AG20443 (cell line): ENCODE measurements at places on chromosomes 1 and 21.

DNA sequence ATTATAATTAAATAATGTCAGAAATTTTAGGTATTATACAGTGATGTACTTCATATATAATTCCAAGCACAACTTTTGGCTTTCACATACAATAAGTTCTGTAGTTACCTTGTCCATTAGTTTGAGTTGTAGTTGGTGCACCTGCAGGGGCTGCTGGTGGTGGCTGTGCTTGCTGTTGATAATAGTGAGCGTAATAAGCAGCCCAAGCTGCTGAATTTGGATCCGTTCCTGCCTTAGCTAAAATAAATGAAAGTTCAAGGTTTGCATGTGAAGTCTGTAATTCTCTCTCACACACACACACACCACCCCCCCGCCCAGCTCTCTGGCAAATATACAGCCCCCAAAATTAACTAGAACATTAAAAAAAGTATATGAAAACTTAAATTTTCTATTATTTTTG is 22.4 kb downstream of the FUBP1 start:
- DNase-seq: no peak

- no peak for DNase-seq
Measured at GRCh38 chr1:92315766-92316599, 17.1 kb downstream of the RPAP2 start.

- DNase-seq: peak; percentile 47
Measured at GRCh38 chr21:34983680-34984086, 65.4 kb downstream of the RUNX1 start.

- DNase-seq: no peak
Measured at GRCh38 chr1:231976231-231976630, 349.6 kb downstream of the DISC1 start.

DNA sequence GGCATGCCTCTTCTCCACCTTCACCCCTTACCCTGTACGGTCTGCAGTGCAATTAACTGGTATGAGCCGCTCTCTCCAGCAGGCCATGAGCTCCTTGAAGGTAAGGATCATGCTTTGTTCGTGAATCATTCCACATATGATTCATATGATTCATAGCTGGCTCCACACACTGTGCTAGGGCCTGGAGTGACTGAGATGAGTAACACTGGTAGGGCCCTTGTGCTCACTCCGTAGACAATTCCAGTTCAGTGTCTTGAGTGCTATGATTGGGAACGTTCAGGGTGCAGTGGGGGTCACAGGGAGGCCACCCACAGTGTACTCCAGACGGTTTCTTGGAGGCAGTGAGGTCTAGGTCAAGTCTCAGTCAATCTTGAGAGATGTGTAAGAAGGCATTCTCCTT is 239.8 kb downstream of the LMX1A start:
- DNase-seq: peak; percentile 78

DNA sequence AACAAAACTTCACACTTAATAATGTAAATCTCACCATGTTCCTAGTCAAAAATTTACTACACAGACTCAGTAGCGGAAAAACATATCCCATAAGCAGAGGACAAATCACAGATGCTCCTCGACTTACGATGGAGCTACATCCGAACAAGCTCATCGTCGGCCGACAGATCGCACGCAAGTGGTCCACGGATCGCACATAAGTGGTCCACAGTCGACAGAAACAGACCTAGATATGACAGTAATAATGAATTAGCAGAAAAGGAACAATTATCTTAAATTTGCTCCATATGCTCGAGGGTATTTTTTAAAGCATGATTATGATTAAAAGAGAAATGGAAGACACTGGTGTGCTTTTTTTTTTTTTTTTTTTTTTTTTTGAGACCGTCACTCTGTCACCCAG is 36.3 kb downstream of the WDR4 start:
- DNase-seq: no peak

DNA sequence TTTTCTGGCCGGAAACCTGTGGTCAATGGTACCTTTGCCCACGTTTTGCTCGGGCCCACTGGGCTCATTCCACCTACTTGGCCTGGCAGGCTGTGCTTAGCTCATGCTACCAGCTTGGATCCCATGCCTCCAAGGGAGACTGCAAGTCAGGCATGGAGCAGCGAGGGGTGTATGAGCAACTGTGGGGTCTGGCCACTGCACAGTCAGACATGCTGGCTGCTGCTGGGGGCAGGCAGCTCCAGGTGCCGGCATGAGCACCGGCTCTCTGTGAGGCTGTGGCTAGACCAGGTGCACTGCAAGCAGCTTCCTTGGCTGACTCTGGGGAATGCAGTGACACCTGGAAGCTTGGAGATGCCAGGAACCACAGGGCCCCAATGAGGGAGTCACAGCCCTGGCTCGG is 161.1 kb upstream of the DUSP10 start:
- no peak for DNase-seq

GRCh38 chr1:6000444-6001288 is 8.4 kb upstream of the NPHP4 start:
- DNase-seq: no peak

GRCh38 chr21:42411891-42412635 is 8.4 kb downstream of the UBASH3A start:
- no peak for DNase-seq

DNA sequence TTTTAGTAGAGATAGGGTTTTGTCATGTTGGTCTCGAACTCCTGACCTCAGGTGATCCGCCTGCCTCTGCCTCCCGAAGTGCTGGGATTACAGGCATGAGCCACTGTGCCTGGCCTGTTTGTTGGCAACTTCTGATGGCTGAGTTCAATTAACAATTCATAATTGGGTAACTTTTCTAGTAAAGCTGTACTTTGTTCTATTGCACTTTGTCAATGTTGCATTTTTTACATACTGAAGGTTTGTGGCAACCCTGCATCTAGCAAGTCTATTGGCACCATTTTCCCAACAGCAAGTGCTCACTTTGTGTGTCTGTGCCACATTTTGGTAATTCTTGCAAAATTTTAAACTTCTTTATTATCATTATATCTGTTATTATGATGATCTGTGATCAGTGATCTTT is 64.5 kb upstream of the USP24 start:
- DNase-seq: no peak

DNA sequence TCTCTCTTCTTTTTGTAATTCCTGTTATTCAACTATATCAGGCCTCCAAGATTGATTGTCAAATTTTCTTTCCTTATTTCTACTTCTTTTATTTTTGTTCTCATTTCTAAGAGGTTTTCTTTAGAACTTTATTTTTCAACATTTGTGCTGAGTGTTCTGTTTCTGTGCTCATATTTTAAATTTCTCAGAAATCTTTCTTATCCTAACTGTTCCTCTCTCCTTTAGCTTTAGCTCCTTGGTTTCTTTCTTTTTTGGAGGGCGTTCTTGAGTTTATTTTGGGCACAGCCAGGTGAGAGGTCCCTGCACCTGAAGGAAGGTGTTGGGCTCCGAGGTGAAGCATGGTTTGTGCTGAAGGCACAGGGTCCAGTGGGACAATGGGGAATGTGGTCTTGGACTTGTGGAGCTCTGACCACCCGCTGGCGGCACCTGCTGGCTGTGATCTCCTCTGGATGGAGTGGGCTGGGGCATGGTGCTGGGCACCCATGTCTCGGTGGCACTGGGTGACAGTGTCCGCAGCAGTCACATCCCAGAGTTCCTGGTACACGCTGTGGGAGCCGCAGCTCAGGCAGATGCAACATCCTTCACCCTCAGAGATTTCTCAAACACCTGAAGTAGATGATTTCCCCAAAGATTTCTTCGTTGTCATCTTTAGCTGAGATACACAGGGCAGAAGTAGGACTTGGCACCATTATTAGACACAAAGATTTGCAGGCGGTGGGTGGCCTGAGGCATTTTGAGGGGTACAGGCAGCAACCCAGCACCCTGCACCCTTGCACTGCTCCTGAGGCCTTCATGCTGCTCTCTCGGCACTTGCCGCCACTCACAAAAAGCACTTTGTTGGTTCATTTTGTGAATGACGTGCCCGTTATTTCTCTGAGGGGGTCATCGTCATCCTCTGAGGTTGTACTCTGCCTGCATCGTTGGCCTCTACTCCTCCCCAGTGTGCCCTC is 38.2 kb upstream of the DIP2A start:
- no peak for DNase-seq

GRCh38 chr1:44408632-44409602 is 3.9 kb downstream of the RNF220 start:
- no peak for DNase-seq

DNA sequence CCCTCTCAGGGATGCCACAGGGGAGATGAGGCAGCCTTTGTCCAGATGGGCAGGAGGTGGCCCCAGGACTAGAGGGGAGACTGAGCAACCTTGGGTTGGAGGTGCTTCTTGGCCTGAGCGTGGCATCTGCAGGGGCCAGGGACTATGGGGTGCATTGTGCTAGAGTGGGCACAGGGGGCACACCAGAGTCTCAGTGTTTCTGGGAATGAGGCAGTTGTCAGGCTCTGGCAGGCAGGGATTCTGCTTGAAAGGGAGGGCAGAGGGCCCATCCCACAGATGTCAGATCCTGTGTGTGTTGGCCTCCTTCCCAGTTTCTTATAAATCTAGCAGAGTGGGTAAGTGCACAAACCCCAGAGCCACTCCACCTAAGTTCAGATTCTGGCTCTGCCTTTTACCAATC is 13.7 kb downstream of the LGR6 start:
- DNase-seq: peak; percentile 55

DNA sequence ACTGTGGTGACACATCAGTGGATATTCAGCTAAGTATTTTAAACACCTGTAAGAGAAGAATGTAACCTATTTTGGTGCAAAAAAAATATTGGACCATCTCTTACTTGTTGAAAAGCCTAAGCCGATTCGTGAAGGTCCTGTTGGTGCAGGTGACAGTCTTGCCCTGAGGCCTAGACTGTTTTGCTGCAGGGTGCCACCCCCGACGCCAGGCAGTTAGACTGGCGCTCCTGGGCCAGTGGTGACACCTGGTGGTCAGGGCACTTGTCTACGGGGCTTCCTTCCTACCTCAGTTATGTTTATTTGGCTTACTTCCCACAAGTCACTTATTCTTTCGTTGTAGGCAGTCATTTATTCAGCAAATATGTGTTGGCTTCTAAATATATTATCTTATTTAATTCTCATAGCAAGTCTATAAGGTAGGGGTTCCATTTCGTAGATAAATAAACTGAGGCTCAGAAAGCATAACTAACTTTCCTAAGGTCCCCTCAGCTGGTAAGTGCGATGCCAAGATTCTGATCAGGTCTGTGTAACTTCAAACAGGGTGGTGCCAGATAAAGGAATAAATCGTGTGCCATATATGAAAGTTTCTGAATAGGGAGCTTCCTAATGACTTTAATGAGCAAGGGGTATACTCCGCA is 1.9 kb downstream of the EEIG2 start:
- peak; percentile 16 for DNase-seq

DNA sequence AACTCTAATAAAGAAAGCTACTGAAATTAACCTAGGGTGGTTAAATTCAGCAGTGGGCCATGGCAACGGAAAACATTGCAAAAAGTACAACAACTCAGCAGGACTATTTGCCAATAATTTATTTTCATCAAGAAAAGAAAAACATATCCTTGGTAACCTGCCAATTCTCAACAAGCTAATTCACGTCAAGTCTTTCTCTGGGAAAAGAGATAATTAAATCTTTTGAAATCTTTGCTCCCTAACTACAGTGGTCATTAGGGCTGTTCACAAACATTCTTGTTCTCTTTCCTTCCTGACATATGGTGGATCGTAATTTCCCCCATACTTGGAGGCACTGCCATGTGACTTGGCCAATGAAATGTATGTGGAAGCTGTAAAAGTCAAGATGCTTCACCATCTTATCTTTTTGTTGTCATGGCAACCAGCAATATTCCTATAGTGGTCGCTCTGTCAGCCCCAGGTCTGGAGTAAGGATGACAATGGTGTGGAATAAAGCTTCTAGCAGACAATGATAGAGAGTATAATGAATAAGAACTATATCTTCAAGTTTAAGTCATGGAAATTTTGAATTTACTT is 29.6 kb upstream of the ZNF326 start:
- DNase-seq: no peak

GRCh38 chr21:42830456-42831455 is 48.6 kb downstream of the WDR4 start:
- peak; percentile 5 for DNase-seq

- DNase-seq: no peak
Measured at GRCh38 chr1:235907187-235907896, 40.6 kb upstream of the LYST start.

DNA sequence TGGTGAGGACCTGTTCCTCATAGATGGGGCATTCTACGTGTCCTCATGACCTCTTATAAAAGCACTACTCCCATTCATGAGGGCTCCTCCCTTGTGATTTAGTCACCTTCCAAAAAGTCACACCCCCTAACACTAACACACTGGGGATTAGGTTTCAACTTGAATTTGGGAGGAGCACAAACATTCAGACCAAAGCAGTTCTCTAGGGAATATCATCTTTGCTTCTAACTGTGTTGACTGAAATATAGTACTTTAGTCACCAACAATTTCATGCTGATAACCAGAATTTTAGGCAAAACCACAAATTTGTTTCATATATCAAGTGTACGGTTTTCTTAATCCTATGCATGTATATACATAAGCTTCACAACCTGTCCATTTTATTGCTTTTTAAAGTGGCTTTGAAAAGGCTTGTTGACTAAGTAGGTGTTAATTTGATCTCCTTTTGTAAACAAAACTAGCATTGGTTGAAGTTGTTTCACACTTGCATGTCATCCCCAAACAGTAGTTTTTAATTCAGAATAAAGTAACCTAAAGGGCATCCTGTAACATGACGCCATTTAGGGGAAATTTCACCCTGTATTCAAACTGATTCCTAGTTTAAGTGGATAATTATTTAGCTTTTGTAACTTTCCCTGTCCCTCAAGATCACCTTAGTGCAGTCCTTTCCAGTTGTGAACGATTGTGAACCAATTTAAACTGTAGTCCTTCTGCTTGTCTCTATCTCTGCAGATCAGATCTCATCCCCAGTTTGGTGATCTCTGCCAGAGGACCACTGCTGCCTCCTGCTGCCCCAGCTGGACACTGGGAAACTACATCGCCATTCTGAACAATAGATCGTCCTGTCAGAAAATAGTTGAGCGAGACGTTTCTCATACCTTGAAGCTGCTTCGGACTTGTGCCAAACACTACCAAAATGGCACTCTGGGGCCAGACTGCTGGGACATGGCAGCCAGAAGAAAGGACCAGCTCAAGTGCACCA is 141.1 kb downstream of the TLR5 start:
- DNase-seq: no peak

DNA sequence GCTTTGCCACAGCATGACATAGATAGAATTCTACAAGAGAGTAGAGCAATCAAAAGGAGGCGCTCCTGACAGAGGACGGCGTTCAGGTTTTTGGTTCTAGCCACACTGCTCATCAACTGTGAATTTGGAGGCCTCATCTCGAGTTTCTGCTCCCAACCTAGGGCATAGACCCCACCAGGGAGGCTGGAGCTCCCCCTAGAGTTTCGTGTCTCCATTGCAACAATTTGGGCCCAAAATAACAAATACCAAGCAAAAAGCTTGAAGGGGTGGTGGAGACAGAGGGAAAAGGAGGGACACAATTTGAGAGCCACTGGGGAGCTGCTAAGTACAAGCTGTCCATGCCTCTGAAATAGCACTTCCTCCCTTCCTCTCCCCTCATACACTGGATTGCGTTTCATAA is 297.0 kb downstream of the GPATCH2 start:
- DNase-seq: peak; percentile 39

DNA sequence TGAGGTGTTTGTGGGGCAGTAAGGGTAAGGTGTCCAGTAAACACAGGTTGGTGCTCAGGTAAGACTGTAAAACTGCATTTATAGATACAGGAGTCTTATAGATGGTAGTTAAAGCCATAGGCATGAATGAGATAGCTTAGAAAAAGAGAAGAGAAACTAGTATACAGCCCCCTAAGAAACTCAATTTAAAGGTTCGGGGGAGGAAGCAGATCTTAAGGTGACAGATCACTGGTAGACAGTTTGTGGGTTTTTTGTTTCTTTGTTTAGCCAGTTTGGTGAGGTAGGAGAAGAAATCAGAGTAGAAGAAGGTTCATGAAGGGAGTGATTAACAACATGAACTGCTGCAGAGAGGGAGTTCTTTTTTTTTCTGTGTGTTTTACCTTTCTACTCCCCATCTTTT is 6.1 kb upstream of the AGO3 start:
- no peak for DNase-seq
